ENCODE measurements at places on chromosomes 1 and 21.

DNA sequence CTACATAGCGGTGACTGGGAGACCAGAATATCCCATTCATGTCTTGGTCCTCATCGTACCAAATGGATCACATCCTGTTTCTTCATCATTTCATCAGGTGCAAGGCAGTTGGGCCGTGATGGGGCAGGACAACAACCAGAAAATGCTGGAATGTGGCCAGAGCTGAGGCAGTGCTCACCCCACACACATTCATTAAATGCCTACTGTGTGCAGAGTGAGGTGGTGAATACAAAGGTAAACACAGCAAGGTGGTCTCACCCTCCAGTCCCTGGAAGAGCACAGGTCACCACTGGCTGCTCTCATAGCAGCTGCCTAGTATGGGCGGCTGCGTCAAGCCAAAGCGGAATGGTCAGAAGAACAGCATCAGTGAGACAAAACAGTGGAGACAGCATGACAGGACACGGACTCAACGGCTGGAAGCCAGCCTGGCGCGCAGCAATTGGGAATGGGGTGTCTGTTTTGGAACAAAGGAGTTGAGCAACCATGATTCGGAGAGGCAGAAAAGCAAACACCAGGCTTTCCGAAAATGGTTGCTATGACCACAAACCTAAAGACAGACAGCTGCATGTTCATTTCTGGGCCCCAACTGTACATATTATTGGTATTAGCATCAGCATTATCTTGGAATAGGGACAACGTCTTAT, 5.6 kb upstream of the ADAMTSL4 start:
- DNase-seq = no peak

- no peak for DNase-seq
These were observed 1.7 kb upstream of the RASAL2 start for GRCh38 chr1:178091986-178092745.

DNA sequence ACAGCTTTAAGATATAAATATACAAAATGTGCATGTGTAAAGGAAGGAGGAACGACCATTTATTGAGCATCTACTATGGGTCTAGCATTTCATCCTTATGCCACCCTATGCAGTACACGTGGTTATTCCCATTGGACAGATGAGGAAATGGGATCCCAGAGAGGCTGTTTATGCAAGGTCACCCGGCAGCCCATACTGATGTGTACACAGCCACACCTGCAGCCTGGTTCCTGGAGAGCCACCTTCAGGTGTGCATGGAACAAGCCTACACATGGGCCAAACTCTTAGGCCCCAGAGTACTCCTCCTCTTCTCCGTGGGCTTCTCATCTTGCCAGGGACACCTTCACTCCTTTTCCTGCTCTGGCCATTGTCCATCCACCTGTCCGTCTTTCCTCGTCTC, 108.8 kb downstream of the PAX7 start:
- no peak for DNase-seq

DNA sequence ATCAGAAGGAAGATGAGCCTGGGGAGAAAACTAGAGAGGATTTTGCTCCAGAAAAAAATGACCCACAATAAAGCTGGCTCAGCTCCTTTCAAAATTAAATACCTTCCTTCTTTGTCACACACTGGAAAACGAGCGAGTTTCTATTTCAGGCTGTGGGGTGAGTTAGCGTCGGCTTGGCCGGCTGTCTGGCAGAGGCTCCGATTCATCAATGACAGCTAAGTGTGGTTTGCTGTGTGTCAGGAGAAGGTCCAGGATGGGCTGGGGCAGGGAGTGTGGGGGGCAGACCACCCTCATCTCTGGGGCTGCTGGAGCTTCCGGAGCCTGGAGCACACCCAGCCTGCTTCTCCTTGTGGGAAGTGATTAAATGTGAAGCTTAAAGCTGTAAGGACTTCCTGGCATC, 120.2 kb downstream of the ETS2 start:
- no peak for DNase-seq

DNA sequence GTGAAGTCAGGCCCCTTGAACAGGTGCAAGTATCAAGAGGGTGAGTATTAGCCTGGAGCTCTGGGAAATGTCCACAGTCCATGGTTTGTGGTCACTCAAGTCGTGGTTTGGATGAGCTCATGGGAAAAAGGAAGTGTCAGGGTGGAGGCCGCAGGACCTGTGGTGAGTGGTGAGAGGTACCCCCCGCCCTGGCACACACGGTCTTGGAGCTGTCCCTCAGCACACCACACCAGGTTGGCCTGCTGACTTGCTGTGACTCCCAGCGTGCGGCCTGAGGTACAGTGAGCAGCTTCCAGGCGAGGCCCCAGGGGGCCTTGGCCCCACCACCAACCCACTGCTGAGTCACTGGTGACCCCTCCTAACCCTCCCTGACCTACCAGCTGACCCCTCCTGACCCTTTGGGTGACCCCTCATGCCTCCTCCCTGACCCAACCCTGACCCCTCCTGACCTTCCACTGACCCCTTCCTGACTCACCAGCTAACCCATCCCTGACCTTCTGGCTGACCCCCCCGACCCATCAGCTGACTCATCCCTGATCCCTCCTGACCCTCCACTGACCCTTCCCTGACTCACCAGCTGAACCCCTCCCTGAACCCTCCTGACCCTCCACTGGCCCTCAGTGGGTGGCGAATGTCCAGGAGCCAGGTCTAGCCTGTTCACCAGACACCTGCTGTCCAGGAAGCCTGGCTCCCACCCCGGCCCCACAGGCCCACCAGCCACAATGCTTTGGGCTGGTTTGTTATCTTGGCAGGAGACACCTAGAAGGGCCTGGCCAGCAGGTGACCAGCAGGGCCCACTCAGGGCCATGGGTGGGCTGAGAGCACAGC, 34.8 kb upstream of the RNF187 start:
- DNase-seq = no peak

Data from activated CD8-positive, alpha-beta memory T cell treated with anti-CD3 and anti-CD28 coated beads for 4 hours (primary cell).